Prostate gland (tissue), 2 donors: ENCODE measurements at places on chromosomes 3 and 15. TPM values are rescaled to one million over a fixed set of nuclear protein-coding genes. Genes with fewer than 3 reads are reported as not detected.

- DNase-seq: peak; percentile 83
Observed at GRCh38 chr15:90154861-90155626, 46.1 kb upstream of the SEMA4B start.

The SOX14 gene
- 0.80 TPM for total RNA-seq

DNA sequence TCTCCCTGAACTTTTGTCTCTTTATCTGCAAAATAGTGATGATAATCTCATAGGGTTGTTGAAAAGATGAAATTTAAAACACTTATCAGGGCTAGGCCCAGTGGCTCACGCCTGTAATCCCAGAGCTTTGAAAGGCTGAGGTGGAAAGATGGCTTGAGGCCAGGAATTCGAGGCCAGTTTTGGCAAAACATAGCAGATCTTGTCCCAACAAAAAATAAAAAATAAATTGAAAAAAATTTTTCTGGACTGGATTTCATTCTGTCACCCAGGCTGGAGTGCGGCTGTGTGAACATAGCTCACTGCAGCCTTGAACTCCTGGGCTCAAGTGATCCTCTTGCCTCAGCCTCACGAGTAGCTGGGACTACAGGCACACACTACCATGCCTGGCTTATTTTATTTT is 29.6 kb downstream of the LMLN start:
- DNase-seq: no peak

The CSPG5 gene
- 1.2 TPM for total RNA-seq
